ENCODE measurements at places on chromosomes 5 and 9.
A peak's percentile ranks its signal among the peaks of the same experiment; 100 is the strongest.

DNA sequence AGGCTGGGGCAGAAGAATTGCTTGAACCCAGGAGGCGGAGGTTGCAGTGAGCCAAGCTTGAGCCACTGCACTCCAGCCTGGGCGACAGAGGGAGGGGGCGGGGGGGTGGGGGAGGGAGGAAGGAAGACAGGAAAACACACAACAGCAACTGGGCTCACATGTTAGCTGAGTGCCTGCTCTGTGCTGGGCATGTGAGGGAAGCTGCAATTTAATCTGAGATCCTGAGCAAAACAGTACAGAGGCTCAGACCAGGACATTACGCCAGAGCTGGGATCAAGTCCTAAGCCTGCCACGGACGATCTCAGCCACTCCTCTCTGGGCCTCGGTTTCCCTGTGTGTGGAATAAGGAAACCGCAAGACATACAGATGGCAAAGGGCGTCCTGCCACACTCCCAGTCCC is 119.1 kb downstream of the VAV2 start:
- no peak for DNase-seq

DNA sequence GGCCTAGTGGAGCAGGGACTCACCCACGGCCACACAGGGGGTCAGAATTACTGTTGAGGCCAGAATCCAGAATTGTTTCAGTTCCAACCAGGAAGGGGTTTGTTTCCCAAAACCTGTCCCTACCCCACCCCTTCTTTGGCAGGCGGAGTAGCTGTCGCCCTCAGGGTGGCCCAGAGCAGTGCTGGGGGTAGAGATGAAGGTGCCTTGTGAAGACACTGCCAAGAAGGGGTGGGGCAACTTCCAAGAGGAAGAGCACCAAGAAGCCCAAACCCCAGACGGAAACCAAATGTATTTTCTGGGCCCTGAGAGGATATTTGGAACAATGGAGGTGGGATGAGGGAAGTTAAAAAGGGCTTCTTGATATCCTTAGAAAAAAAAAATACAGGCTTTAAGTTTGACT is 11.4 kb upstream of the NDST1 start:
- no peak for DNase-seq

DNA sequence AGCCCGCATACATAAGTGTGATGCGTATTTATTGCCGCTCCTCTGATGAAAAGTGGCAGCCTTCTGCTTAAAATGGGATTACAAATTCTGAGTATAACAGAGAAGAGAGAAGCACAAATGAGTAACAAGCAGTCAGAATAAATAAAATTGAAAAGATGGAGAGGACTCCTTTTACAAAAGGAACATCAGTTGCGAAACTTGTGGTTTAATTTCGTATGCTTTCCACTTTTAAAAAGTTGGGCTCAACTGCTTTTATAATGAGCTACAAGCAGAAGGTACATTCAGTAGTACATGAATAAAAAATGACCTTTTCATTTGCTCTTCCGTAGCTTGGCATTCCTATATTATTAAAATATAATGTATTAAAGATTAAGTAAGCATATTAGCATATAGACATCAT is 320.0 kb downstream of the FBXL17 start:
- DNase-seq, result peak; percentile 14

- peak; percentile 55 for DNase-seq
Observed at GRCh38 chr9:124795881-124796431, 19.0 kb downstream of the OLFML2A start.

GRCh38 chr9:76372336-76372735 is 21.9 kb downstream of the RFK start:
- no peak for DNase-seq

GRCh38 chr5:121919046-121919445 is 42.7 kb upstream of the SRFBP1 start:
- DNase-seq, result no peak

GRCh38 chr5:32794086-32794485 is 83.0 kb downstream of the NPR3 start:
- DNase-seq, result no peak

DNA sequence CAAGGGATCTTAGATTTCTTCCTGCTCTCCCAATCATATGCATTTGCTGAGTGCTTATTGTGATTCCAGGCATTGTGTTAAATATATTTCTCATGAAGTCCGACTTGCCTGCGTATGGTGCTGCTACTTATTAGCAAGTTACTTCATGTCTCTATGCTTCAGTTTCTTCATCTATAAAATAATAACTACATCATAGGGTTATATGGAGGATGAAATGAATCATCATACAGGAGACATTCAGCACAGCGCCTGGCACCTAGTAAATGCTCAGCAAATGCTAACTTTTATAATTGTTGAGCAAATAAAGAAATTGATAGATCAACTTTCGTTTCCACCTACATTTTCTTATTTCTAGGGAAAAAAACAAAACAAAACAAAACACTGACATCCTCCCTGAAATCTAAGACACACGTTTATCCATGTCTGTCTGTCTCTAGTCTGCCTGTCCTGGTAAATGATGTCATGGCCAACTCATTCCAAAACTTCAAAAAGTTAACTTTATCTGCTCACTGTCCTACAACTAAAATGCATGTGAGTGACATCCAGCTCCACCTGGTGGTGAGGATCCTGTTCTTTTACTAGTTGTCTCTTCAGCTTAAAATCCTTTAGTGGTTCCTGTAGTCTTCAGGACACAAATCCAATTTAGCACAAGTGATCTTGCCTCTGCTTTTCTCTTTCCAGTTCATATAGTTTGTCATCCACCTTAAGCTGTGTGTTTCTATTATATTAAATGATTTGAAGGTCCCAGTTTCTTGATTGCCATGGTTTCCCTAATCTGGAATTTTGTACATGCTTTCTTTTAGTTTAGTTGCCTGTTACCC is 27.7 kb downstream of the PPP3R2 start:
- peak; percentile 51 for DNase-seq

GRCh38 chr5:177472460-177473442 is 683 bp downstream of the DBN1 start:
- DNase-seq, result no peak

GRCh38 chr5:79986260-79986659 is 4.8 kb downstream of the MTX3 start:
- DNase-seq, result no peak

GRCh38 chr9:107778661-107779060 is 289.1 kb upstream of the KLF4 start:
- no peak for DNase-seq

DNA sequence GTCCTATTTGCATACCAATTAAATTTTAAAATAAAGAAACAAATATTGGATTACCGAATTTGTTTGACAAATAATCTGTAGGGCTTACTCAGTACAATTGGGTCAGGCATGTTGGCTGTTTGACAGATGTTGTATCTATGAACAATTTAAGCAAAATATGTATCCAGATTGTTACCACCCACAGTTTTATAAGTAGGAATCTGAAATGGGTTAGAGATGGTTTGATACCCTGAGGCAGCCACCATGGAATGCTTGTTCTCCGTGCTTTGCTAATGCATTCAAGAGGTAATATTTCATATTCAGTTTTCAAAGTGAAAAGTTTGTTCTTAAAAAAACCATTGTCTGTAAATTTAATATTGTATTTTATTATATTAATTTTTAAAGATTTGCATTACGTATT is 285.1 kb upstream of the ARRDC3 start:
- no peak for DNase-seq

GRCh38 chr5:54872810-54873209 is 112.6 kb downstream of the ESM1 start:
- DNase-seq, result no peak

DNA sequence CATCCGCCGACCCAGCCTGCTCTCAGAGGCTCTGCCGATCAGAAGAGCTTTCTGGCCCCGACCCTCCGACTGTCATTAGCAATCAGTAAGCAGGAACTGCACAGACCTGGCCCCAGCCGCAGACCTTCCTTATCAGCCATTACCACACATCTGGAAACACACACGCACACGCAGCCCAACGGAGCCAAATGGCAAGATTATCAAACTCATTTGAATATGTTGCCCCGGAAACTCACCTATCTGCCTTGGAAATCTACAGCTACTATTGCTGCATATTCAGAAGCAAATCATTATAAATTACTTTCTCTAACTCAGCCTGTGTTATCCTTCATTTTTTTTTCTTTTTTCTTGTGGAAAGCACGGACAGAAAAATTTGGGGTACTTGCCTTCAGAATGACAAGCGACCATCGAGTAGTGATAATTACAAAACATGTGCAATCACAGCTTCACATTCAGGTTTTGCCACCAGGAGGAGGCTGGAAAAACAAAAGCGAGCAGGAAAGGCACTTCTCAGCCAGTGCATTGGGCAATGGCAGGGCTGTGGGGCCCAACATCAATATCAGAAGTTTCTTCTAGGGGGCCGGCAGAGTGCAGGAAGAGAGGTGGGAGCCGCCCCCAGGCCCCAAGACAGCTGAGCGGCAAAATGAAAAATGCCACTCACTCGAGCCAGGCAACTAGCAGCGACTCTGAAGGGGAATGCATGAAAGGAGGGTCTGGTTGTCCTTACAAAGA is 122.3 kb downstream of the VAV2 start:
- DNase-seq, result no peak

GRCh38 chr9:6941501-6941900 is 183.7 kb downstream of the KDM4C start:
- DNase-seq, result no peak

GRCh38 chr5:1448511-1449011 is 3.3 kb upstream of the SLC6A3 start:
- no peak for DNase-seq

- no peak for DNase-seq
Observed at GRCh38 chr5:201672-202071, 10.4 kb downstream of the LRRC14B start.

DNA sequence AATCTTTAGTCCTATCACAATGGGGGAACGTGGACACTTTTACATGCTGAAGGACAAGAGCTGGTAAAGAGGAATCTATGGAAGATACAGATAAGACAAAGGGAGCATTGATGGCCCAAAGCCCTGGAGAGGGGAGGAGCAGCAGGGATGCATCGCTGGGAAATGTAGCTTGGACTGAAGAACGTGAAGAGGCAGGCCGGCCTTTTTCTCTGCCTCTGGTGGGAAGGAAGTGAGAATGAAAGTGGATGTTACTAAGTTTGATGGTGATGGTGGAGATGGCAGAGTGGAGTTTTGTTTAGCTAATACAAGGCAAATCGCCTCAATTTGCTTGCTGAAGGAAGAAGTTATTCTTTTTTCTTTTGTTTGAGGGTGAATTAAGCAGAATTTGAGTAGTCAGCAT is 124.6 kb upstream of the TAF11L2 start:
- no peak for DNase-seq

DNA sequence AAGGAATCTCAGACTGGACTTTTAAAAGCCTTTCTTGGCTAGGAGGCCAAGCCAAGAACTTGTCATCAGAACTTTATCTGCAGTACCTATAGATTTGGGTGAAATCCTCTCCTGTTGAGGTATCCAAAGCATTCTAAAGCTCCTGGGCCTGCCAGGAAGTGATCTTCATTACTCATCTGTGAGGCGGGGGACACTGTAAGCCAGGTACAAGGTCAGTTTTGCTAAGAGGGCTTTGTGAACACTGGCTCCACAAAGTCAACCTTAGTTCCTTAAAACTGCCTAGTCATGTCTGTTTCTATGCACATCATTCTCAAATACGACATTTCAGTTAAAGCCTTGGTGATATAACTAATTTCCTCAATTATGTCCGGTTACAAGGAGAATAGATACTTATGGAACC is 236.7 kb downstream of the PIK3R1 start:
- no peak for DNase-seq

DNA sequence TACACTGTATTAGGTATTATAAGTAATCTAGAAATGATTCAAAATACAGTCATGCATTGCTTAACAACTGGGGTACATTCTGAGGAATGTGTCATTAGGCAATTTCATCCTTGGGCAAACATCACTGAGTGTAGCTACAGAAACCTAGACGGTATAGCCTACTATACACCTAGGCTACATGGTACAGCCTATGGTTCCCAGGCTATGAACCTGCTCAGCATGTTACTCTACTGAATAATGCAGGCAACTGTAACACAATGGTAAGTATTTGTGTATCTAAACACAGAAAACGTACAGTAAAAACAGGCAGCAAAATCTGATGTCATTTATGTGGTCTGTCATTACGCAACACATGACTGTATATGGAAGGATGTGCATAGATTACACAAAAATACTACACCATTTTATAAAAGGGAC is 96.8 kb downstream of the RAPGEF6 start:
- DNase-seq, result peak; percentile 82

DNA sequence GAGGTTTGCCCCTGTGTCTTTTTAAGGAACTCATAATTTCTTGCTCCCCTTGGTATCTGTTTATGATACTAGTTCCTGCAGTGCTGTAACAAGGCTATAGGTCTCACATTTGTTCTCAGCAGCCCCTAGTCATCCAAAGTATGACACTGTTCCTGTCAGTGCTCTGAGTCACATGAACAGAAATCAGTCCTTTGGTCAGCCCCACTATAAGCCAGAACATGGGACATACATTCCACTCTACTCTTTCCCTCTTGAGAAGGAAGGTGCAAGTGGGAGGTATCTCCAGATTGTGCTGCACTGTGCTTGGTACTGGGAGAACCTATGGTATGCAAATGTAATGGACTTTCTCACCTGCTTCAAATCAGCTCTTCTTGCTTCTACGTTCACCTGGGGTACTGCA is 87.0 kb downstream of the IARS1 start:
- peak; percentile 22 for DNase-seq

DNA sequence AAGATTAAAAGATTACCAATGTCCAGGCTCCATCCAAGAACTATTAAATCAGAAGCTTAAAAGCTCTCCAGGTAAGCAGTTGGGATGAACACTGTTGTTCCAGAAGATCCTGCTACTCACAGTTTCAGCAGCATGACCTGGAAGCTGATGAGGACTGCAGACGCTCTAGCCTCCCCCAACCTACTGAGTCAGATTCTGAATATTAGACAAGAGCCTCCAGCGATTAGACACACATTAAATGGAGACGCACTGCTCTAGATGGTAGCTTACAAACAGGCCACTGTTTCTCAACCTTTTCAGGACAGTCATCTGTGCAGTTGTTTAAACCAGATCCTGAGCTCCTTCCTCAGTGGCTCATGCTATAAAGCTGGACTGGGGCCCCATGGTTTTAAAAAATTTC is 54.3 kb downstream of the MTMR12 start:
- DNase-seq, result no peak

- DNase-seq, result no peak
Observed at GRCh38 chr9:129624947-129625346, 1.0 kb upstream of the NTMT1 start.

- no peak for DNase-seq
Observed at GRCh38 chr9:28892538-28892937, 1319.3 kb upstream of the C9orf72 start.

DNA sequence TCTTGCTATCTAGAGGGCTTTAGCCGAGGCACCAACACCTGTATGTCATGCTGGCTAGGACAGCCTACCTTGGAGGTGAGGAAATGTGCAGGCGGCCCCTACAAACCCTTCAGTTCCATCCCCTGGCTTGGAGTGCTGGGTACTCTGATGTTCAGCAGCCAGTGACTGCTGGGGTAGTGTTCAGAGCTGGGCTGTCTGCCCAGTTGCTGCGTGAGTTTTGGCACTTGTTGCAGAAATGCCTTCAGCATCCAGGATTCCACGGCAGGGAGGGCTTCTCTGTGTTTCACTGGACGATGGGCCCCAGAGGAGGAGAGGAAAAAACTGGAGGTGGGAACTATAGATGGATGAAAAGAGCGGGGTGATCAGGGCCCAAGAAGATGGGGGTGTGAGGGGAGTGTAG is 10.4 kb downstream of the SWI5 start:
- peak; percentile 67 for DNase-seq

GRCh38 chr5:67246546-67247268 is 50.1 kb upstream of the CD180 start:
- no peak for DNase-seq
